ENCODE measurements at places on chromosomes 11 and 22.

GRCh38 chr11:96001037-96001436, 77.1 kb upstream of the MTMR2 start:
- DNase-seq: no peak

- no peak for DNase-seq
Measured at GRCh38 chr11:106379265-106379664, 301.8 kb downstream of the AASDHPPT start.

DNA sequence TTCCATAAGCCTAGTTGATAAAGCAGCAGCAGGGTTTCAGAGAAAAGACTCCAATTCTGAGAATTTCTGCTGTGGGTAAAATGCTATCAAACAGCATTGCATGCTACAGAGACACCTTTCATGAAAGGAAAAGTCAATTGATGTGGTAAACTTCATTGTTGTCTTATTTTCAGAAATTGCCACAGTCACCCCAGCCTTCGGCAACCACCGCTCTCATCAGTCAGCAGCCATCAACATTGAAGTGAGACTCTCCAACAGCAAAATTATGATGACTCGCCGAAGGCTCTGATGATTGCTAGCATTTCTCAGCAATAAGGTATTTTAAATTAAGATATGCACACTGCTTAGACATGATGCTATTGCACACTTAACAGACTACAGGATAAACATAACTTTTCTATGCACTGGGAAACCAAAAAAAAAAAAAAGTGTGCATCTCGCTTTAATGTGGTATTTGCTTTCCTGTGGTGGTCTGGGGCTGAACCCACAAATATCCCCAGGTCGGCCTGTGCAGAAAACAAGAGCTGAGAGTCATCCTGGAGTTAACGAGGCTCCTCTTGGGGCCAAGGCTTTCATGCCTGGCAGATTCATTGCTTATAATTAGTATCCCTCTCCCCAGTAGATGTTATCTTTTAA, 192.1 kb downstream of the CTTN start:
- no peak for DNase-seq

- DNase-seq: no peak
Measured at GRCh38 chr11:35183326-35183925, 44.5 kb downstream of the CD44 start.

- no peak for DNase-seq
Measured at GRCh38 chr11:100830978-100831732, 144.1 kb downstream of the ARHGAP42 start.

DNA sequence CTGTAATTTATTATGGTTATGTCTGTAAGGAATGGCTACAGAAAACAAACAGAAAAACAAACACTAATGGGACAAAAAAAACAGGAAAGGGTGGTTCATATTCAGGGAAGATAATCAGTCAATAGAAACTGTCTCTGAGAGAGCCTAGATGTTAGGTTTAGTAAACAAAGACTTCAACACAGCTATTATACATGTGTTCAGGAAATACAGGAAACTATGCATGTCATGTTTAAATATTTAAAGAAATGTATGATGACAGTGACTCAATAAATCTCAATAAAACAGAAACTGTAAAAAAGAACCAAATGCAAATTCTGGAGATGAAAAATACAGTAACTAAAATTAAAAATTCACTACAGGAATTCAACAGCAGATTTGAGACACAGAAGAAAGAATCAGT, 76.0 kb downstream of the PACS1 start:
- DNase-seq: no peak

DNA sequence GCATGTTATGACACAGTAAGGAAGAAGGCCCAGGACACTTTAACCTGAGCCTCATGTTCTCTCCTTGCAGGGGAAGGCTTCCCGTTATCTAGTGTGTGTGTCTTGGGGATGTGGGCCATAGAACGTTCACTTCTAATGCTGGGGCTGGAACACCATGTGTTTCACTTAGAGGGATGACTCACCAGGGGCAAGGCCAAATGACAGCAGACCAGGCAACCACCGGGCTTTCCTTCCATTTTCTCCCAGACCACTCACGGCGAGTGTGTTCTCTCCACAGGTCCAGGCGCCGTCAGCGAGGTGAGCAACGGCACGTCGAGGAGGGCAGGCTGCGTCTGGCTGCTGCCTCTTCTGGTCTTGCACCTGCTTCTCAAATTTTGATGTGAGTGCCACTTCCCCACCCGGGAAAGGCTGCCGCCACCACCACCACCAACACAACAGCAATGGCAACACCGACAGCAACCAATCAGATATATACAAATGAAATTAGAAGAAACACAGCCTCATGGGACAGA, 964.4 kb downstream of the NTM start:
- DNase-seq: no peak

- DNase-seq: no peak
Measured at GRCh38 chr11:128619540-128620308, 32.4 kb upstream of the ETS1 start.

- DNase-seq: no peak
Measured at GRCh38 chr11:97893612-97894011, 1127.1 kb upstream of the CNTN5 start.

DNA sequence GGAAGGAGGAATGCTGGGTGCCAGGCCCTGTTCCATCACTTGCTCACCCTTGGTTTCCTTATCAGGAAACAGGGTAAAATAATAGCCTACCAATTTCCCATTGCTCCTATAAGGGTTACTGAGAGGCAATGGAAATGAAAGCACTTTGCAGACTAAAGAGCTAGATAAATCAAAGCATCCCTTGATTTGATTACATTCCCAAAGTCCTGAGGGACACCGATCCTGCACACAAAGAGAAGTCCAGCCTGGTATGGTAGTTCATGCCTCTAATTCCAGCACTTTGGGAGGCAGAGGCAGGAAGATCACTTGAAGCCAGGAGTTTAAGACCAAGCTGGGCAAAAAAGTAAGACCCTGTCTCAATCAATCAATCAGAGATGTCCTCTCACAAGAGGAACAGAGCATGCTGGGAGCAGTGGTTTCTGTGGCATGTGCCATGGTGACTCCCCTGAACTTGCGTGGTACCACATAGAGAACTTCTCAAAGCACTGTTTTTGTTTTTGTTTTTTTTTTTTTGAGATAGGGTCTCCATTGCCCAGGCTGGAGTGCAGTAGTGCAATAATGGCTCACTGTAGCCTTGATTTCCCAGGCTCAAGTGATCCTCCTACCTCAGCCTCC, 10.7 kb downstream of the TBC1D10A start:
- no peak for DNase-seq

- no peak for DNase-seq
Measured at GRCh38 chr11:113267493-113267892, 46.9 kb upstream of the TTC12 start.

GRCh38 chr11:15215005-15215404, 100.3 kb downstream of the INSC start:
- no peak for DNase-seq

GRCh38 chr11:134068829-134069425, at the start of gene JAM3:
TSS of gene JAM3 (plus strand) at chr11:134069072. CDS start at chr11:134069084, 12 bp downstream.
- peak; percentile 93 for DNase-seq

DNA sequence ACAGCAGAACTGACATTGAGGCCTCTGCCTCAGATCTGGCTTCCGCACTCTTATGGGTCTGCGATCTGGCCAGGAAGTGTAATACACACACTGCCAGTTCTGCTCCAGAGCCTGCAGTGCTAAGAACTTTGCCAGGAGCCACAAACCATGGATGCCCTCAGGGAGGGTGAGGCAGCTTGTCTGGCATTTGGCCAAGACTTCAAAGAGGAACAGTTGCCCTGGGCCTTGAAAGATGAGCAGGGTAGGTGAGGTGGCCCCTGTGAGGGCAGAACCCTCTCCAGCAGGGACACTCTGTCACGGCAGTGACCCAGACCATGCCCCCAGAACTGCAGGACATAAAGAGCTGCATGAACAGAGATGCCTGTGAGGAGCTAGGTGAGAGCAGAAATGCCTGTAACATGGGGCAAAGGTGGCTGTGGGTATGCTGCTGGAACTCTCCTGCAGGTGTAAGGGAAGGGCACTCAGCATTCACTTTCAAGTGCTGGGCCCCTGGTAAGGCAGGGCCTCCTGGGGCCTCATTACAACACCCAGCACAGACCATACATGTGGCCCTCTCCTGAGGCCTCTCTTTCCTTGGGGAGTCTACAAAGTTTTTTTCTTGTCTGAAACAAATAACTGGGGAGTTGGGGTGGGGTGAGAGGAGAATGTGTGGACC, 47.3 kb downstream of the NEU3 start:
- DNase-seq: peak; percentile 89

DNA sequence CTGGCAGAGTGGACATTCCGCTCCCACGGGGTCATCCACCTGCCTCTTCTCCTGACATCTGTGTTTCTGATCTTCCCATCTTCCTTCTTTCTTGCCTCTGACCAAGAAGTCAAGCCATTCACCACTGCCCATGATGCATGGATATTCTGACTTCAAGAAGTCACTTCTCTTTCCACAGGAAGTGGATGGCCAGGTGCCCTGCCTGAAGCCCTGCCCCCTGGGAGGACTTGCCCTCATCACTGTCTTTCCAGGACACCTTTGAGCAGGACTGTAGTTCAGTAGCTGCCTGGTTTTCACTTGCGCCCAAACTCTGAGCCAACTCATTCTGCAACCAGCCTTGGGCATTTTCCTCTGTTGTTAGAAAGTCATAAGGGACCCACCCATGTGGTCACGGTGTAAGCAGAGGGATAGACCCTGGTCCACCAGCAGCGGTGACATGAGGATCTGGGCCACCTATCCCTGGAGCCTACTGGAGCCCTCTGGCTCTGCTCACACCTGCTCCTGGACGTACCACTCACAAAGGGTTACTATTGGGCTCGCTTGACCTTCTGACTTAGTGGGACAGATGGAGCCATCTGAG, 6.9 kb downstream of the CYTH4 start:
- no peak for DNase-seq

Data from NCI-H345 (cell line).